Activated effector memory CD4-positive, alpha-beta T cell treated with anti-CD3 and anti-CD28 coated beads, Interleukin-2, amount 50 U/mL, for 16 hours (primary cell): ENCODE measurements at places on chromosomes 7 and 10.

- DNase-seq: no peak
Observed at GRCh38 chr7:18520450-18521235, 25.1 kb downstream of the HDAC9 start.

DNA sequence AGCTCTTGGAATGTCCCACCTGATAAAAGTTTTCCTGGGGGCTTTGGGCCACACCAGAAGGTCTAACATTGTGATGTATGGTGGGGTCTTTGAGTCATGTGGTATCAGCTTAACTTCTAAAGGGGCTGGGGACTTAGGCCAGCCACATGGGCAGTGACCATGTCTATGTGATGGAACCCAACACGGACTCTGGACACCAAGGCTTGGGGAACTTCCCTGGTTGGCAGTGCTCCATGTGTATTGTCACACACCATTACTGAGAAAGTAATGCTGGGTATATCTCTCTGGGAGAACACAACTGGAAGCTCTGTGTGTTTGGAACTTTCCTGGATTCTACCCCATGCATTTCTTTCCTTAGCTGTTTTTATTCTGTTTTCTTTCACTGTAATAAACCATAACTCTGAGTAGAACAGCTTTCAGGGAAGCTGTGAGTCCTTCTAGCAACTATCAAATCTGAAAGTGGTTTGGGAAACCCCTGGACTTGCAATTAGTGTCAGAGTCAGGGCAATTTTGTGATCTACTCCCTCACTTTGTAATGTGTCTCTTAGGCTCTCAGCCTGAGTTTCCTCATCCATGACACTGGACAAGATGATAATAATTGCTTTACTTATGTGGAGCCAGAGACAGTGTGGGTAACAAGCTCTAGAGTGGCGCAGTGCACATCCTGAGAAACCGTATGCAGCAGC, 28.4 kb upstream of the AGK start:
- no peak for DNase-seq

- no peak for DNase-seq
Observed at GRCh38 chr10:119217991-119218490, 10.7 kb downstream of the GRK5 start.

DNA sequence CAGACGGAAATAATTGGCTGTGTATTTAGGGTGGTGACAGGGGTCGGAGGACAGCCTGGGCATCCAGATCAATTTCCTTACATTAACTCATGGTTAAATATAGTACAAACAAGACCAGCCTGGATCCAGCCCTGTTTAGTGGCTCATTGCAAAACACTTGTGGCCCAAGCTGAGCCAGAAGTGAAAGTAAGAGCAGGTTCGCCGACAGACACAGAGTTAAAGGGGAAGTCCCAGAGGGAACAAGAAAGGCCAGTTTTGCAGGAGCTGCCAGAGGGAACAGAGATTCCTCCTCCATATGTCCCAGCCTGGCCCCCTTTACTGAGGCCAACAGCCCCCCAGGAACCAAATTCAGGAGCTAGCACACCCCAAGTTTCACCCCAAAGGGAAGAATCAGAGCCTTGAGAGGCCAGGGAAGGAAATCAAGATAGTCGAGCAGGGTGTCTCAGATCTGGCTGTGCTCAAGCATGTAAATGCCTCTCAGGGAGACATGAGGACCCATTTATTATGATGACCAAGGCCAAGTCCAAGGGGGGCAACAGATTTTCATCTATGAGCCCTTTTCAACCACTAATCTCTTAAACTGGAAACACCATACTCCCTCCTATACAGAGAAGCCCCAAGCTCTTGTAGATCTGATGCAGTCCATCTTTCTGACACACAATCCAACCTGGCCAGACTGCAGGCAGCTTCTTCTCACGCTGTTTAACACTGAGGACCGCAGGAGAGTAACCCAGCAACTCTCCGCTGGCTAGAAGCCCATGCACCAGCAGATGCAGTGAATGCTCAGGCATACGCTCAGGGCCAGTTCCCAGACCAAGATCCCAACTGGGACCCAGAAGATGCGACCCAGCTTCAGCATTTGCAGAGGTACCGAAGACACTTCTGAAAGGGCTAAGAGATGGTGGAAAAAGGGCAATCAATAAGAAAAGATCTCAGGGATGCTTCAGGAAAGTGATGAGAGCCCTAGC, 15.9 kb upstream of the ADCK2 start:
- DNase-seq: peak; percentile 72

- DNase-seq: no peak
Observed at GRCh38 chr7:155326385-155326784, 28.7 kb downstream of the INSIG1 start.

DNA sequence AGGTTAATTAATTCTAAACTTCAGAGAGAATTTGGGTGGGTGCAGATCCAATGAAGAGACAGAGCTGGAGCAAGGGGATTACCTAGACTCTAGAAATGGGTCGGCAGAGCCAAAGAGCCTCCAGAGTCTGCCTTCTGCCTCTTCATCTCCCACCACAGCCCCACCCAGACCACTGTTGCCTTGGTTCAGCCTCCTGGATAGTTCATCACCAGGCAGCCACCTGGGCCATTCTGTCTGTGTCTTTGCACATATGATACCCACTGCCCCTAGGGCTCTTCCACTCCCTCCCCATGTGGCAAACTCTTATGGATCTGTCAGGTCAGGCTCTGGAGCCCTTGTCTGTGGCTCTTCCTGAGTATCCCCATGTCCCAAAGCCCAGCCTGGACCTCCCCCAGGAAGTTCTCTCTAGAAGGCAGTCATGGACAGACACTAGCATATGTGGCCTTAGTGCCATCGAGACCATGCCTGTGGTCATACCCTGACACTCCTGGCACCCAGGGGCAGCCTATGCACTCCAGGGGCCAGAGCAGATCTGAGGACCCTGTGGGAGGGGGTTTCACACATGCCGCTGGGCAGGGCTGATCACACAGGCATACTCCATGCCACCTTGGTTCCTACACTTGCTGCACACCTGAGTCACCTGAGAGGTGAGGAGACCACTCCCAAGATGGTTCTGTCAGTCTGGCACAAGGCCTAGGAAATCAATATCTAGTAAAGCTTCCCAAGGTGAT, 41.6 kb downstream of the FRMPD2 start:
- no peak for DNase-seq

DNA sequence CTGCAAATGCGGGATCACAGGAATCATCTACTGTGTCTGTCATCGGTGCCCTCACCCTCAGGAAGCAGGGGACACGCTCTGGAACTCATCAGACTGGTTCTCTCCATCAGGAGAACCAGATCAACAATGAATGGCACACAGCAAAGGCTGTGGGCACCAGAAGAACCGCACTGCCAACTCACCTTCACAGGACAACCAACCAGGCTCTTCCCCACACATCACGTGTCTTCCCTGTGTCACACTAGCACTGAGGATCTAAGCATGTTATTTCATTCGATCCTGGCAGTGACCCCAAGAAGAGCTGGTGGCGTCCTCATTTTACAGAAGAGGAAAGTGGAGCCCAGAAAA, 106.1 kb downstream of the TNS3 start:
- DNase-seq: no peak

GRCh38 chr7:157926521-157927150, 589.8 kb downstream of the DNAJB6 start:
- no peak for DNase-seq

DNA sequence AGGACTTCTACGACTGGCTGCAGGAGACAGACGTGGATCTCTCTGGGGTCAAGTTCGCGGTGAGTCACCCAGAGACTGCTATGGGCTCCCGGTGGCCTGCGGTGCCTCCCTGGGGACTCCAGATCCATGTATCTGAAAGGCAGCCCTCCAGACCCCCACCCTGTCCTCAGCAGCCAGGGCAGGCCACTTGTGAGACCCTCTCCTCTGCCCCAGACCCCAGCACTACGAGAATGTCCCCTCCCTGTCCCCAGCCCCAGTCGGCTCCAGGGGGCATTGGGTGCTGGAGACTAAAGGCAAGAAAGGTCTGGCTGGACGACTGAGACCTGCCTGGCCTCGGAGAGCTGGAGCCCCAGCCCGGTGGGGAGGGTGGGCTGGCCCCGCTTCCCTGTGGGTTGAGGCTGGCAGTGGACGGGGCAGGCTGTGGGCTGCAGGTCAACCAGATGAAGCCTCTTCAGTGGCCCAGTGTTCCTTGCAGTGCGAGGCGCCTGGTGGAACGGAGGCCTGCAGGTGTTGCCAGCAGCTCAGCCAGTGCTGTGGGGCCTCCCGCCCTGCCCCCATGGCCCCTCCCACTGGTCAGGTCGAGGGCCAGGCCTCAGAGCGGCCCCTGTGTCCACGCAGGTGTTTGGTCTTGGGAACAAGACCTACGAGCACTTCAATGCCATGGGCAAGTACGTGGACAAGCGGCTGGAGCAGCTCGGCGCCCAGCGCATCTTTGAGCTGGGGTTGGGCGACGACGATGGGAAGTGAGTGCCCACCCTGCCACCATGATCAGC, 13.8 kb downstream of the TMEM120A start:
- DNase-seq: no peak

DNA sequence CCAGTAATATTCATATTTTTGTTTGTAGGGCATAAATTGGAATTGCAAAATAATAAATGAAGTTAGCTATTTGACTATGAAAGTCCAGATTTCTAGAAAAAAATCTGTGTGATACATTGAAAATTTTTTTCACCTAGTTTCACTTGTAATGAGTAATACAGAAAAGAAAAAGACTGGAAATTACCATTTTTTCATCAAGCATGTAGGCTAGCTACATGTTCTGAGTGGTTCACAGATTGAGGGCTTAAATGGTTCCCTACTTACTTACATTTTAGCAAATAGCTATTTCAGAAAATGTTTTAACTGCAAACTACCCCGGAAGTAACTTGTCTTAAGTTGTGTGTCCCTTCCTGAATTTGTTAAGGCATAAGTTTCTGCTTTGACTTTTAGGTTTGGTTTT, 396.0 kb downstream of the PHF14 start:
- no peak for DNase-seq

- DNase-seq: peak; percentile 95
Observed at GRCh38 chr10:4849555-4850242, 23.7 kb downstream of the AKR1E2 start.

DNA sequence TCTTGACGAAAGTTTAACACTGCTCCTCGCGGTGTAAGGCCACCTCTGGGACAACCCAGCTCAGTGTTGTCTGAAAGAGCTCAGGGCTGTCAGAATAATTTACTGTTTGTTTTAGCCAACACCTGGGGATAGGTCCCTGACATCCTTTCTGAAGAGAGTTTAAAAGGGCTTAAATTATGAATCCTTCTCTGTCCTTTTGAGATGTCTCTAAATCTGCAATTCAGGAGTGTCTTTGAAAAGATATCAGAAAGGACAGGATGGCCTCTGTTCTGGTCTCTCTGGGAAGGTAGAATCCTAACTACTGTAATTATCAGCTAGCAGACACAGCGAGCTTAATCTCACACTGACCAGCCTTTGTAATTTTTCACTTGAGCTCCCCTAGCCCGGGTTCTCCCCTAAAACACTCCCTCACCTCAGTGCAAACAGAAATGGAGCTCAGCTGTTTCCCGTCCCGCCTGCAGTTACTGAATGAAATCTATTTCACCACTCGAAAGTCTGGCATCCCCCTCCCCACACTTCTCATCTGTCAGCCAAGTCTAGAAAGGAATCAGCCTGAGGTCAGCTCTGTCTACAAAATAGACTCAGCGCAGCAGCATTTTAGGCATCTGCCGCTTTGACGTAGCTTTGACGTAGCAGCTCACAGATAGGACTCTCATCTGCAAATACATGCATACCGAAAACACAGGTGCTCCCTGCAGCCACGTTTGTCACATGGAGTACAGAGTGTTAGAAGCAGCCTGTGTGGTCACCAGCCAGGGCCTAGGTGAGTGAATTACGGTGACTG, 4.8 kb downstream of the DYNC2I1 start:
- DNase-seq: no peak

DNA sequence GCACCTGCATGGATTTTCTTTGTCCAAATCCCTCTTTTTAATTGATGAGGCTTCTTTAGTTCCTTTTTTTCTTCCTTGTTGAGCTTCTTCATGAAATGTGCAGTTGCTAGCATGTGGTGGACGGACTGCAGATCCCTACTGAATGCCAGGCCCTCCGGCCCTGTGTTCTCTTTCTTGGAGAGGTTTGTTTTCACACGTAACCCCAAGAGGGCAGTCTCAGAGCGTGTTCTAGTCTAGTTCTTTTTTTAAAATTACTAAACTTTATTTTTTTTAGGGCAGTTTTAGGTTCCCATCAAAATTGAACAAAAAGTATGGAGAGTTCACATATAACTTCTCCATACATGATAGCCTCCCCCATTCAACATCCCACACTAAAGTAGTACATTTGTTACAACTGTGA, 190.0 kb downstream of the CFTR start:
- DNase-seq: no peak

GRCh38 chr10:71467569-71468362, 71.0 kb downstream of the CDH23 start:
- no peak for DNase-seq

DNA sequence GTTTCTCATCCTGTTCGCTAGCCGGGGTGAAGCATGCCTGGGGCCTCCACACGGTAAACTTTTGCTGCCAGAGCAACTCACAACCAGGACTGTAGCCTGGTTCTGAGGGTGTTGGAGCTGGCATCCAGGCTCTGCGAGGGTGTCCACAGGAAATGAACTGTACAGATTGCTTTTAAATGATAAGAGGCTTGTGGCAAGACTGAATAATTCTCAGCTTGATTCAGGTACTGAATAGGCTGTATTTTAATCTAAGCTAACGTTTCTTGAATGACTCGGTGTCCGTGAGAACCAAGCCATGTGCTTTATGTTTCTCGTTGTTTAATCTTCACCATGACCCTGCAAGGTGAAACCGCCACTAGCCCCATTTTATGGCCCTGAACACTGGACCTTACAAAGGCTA, 49.3 kb downstream of the EEPD1 start:
- no peak for DNase-seq

DNA sequence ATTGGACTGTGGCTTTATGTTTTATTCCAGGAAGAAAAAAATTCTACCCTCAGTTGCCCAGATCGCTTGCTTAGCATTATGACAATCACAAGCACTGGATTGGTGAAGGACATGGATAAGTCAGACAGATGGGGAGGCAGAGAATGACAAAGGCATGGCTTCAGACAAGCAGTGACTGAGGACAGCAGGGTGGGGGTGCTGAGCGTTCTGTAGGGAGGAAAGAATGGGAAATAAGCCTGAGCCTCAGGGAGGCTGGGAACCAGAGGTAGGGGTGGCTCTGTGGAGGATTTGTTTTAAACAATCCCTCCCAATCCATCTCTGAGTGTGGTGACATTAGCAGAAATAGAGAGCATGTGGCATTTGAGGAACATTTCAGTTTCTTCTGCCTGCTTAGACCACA, 896.9 kb downstream of the CCSER2 start:
- DNase-seq: no peak

DNA sequence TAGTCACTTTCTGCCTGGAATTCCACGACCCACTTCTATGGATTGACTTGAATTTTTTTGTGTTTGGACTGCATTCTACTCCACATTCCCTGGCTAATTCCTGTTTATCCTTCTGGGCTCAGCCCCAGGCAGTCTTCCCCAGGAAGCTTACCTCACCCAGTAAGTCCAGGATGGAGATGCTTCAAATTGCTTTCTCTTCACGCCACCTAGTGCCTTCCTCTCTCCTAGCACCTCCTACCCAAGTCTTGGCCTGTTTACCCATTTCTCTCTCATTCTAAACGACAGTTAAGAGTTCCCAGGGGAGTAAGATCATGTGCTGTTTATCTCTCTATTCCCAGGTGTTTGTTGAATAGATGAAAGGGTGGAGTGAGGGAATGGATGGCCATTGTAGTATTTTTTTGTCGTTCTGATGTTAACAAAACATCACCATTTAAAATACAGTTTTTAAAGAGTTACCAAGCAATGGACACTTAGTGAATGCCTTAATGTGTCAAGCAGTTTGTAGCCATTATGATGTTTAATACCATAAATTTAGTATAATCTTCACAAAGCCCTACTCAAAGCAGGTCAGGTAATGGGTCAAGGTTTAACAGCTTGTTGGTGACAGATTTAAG, 45.5 kb upstream of the TARP start:
- DNase-seq: no peak
